MG63 (cell line): ENCODE measurements at places on chromosomes 4 and X. TPM values are rescaled to one million over a fixed set of nuclear protein-coding genes. Genes with fewer than 3 reads are reported as not detected.

The CT47A1 gene
- total RNA-seq = not detected in 2 replicates

The IQCM gene
- total RNA-seq = not detected in 2 replicates

The EDNRA gene
- 0.16 TPM in 1 of 2 replicates, not detected in the other for total RNA-seq

The GAB3 gene
- 1.2 and 10.7 TPM in 2 replicates for total RNA-seq

The TREX2 gene
- total RNA-seq = 12.0 TPM in 1 of 2 replicates, not detected in the other

The SCFD2 gene
- total RNA-seq = 92.3 and 119 TPM in 2 replicates

The FAM184B gene
- 0.10 TPM in 1 of 2 replicates, not detected in the other for total RNA-seq

The RIPPLY1 gene
- 2.4 TPM in 1 of 2 replicates, not detected in the other for total RNA-seq

The NUDT9 gene
- 8.4 and 9.9 TPM in 2 replicates for total RNA-seq

The GPR143 gene
- not detected in 2 replicates for total RNA-seq

The PHOX2B gene
- not detected in 2 replicates for total RNA-seq

The PAGE2B gene
- not detected in 2 replicates for total RNA-seq

The ADGRL3 gene
- total RNA-seq = not detected in 2 replicates

The CLDN24 gene
- not detected in 2 replicates for total RNA-seq

The OTUD6A gene
- not detected in 2 replicates for total RNA-seq

The SPATA18 gene
- total RNA-seq = 0.02 TPM in 1 of 2 replicates, not detected in the other

The ADH1C gene
- not detected in 2 replicates for total RNA-seq

The CXCR3 gene
- not detected in 2 replicates for total RNA-seq

The CHST7 gene
- total RNA-seq = 2.4 and 5.1 TPM in 2 replicates

The DUX4 gene
- not detected in 2 replicates for total RNA-seq

The CT45A5 gene
- total RNA-seq = not detected in 2 replicates

The FAAH2 gene
- not detected in 2 replicates for total RNA-seq

The MTNR1A gene
- total RNA-seq = not detected in 2 replicates

The ODAPH gene
- not detected in 2 replicates for total RNA-seq

The SPANXN4 gene
- total RNA-seq = not detected in 2 replicates

The TRIML2 gene
- total RNA-seq = not detected in 2 replicates
